Epithelial cell of alveolus of lung (primary cell): ENCODE measurements at places on chromosomes 7 and 10. TPM values are rescaled to one million over a fixed set of nuclear protein-coding genes. Genes with fewer than 3 reads are reported as not detected.

Gene DPP6
- total RNA-seq = not detected in 2 replicates

Gene ZNF488
- 0.24 and 0.52 TPM in 2 replicates for total RNA-seq

Gene PTER
- total RNA-seq = 7.1 and 13.9 TPM in 2 replicates

Gene CEP41
- 24.9 and 26.9 TPM in 2 replicates for total RNA-seq

Gene C10orf105
- total RNA-seq = not detected in 2 replicates

Gene OPTN
- 25.5 and 45.9 TPM in 2 replicates for total RNA-seq

Gene MSMB
- total RNA-seq = not detected in 2 replicates

Gene OR2A12
- not detected in 2 replicates for total RNA-seq

Gene IGF2BP3
- 22.2 and 44.3 TPM in 2 replicates for total RNA-seq

Gene SMO
- total RNA-seq = 15.9 and 32.0 TPM in 2 replicates

Gene SHTN1
- total RNA-seq = 1.6 and 2.1 TPM in 2 replicates

Gene BLNK
- not detected in 2 replicates for total RNA-seq

Gene GPR158
- total RNA-seq = under 0.01 and 0.40 TPM in 2 replicates

Gene SGCE
- 59.2 and 147 TPM in 2 replicates for total RNA-seq

Gene CPEB3
- 0.39 and 0.64 TPM in 2 replicates for total RNA-seq

Gene FAM237B
- not detected in 2 replicates for total RNA-seq

Gene CUEDC2
- 122 and 133 TPM in 2 replicates for total RNA-seq

Gene TIMM23
- 59.2 and 97.1 TPM in 2 replicates for total RNA-seq

Gene NCF1
- total RNA-seq = not detected in 2 replicates

Gene FAM24B
- 2.2 and 2.8 TPM in 2 replicates for total RNA-seq

Gene CACNA2D1
- 9.2 and 14.6 TPM in 2 replicates for total RNA-seq

Gene MYL10
- total RNA-seq = not detected in 2 replicates

Gene ELFN1
- total RNA-seq = under 0.01 TPM in 1 of 2 replicates, not detected in the other

Gene GPR26
- not detected in 2 replicates for total RNA-seq

Gene PARG
- 14.5 and 20.1 TPM in 2 replicates for total RNA-seq

Gene GIMAP2
- 1.0 and 2.1 TPM in 2 replicates for total RNA-seq

Gene PNLIPRP1
- not detected in 2 replicates for total RNA-seq

Gene TDRD1
- total RNA-seq = not detected in 2 replicates

Gene UMAD1
- total RNA-seq = 11.1 and 11.6 TPM in 2 replicates

Gene KCNMA1
- total RNA-seq = 1.8 and 7.0 TPM in 2 replicates

Gene CPA2
- total RNA-seq = not detected in 2 replicates

Gene ADAM22
- total RNA-seq = 0.52 and 1.8 TPM in 2 replicates

Gene BUD23
- 46.1 and 73.8 TPM in 2 replicates for total RNA-seq

Gene OR13A1
- total RNA-seq = 0.08 TPM in 1 of 2 replicates, not detected in the other

Gene SLC39A12
- total RNA-seq = not detected in 2 replicates

Gene BMI1
- total RNA-seq = 23.1 and 52.5 TPM in 2 replicates

Gene PDE1C
- 0.24 and 0.26 TPM in 2 replicates for total RNA-seq

Gene FAM131B
- total RNA-seq = 3.1 and 3.9 TPM in 2 replicates

Gene PNLIPRP3
- total RNA-seq = under 0.01 TPM in 1 of 2 replicates, not detected in the other
